ENCODE measurements at places on chromosomes 7 and 10. TPM values are rescaled to one million over a fixed set of nuclear protein-coding genes. Genes with fewer than 3 reads are reported as not detected.

GRCh38 chr7:55214707-55215106, 150.4 kb upstream of the LANCL2 start:
- no peak overlapping the region for H3K4me3 ChIP-seq
- H3K36me3 ChIP-seq = no peaks in the 10 kb centered on the region
- H3K27ac ChIP-seq = no peak overlapping the region
- no peak for DNase-seq
- no peaks in the 10 kb centered on the region for H3K27me3 ChIP-seq

- H3K4me1 ChIP-seq = no peaks in the 10 kb centered on the region
- no peak overlapping the region for H3K4me3 ChIP-seq
- DNase-seq = no peak
- no peaks in the 10 kb centered on the region for H3K27me3 ChIP-seq
These were observed 208.2 kb downstream of the MGMT start for GRCh38 chr10:129675027-129675769.

GRCh38 chr7:54932818-54933543, 85.8 kb upstream of the EGFR start:
- peak overlapping the region; percentile 46 for H3K4me3 ChIP-seq
- H3K27ac ChIP-seq = peak overlapping the region; percentile 6
- no peaks in the 10 kb centered on the region for H3K36me3 ChIP-seq
- H3K27me3 ChIP-seq = no peaks in the 10 kb centered on the region

DNA sequence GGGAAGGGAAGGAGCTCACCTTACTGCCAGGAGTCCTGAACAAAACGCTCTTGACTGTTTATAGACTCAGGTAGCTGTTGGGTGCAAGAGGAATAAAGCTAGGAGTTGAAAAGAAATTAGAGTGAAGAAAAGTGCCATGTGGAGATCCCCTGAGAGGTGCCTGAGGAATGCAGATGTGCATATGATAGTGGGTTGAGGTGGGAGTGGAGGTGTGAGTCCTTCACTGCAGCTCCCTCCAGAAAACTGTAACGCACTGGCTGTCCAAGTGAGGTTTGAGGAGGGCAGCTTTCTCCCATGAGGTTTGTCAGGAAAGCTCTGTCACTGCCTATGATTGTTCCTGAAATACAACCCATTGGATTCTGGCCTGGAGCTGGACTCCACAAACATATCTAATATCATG, 904.8 kb upstream of the POT1 start:
- no peaks in the 10 kb centered on the region for H3K4me1 ChIP-seq
- DNase-seq = no peak
- H3K36me3 ChIP-seq = no peaks in the 10 kb centered on the region

The PLCE1 gene
- 27.4 TPM for polyA plus RNA-seq

- no peaks in the 10 kb centered on the region for H3K27me3 ChIP-seq
- no peak overlapping the region for H3K4me3 ChIP-seq
- peaks cover 17% of the 10 kb centered on the region for H3K4me1 ChIP-seq
- DNase-seq = no peak
These were observed 68.0 kb upstream of the PRR15 start for GRCh38 chr7:29495653-29496052.

DNA sequence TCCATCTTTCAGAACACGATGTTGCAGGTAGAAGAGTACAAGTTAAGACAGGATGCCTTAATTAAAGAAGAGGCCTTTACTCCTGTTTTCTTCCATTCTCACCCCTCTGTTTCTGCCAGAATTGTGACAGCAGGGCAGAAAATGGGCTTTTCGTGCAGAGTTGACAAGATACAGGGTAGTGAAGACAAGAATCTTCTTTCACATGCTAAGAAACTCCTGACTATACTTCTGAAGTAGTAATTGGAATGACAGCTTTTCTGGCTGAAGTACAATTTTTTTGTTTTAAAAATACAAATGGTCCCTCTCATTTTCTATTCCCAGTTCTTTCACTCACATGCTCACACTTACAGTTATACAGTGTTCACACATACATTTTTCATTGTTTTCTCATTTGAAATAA, 22.1 kb downstream of the HDAC9 start:
- H3K27ac ChIP-seq = no peak overlapping the region
- no peak overlapping the region for H3K4me3 ChIP-seq
- no peak for DNase-seq
- no peaks in the 10 kb centered on the region for H3K36me3 ChIP-seq
- H3K27me3 ChIP-seq = no peaks in the 10 kb centered on the region

GRCh38 chr10:53957401-53957800, 843.6 kb downstream of the PCDH15 start:
- H3K36me3 ChIP-seq = no peaks in the 10 kb centered on the region
- no peaks in the 10 kb centered on the region for H3K27me3 ChIP-seq
- H3K27ac ChIP-seq = no peak overlapping the region
- no peak overlapping the region for H3K4me3 ChIP-seq
- H3K4me1 ChIP-seq = no peaks in the 10 kb centered on the region
- no peak for DNase-seq

GRCh38 chr7:41771717-41772116, 68.8 kb upstream of the INHBA start:
- no peaks in the 10 kb centered on the region for H3K27me3 ChIP-seq
- no peak overlapping the region for H3K27ac ChIP-seq
- no peak for DNase-seq
- H3K4me3 ChIP-seq = no peak overlapping the region
- no peaks in the 10 kb centered on the region for H3K4me1 ChIP-seq
- no peaks in the 10 kb centered on the region for H3K36me3 ChIP-seq

DNA sequence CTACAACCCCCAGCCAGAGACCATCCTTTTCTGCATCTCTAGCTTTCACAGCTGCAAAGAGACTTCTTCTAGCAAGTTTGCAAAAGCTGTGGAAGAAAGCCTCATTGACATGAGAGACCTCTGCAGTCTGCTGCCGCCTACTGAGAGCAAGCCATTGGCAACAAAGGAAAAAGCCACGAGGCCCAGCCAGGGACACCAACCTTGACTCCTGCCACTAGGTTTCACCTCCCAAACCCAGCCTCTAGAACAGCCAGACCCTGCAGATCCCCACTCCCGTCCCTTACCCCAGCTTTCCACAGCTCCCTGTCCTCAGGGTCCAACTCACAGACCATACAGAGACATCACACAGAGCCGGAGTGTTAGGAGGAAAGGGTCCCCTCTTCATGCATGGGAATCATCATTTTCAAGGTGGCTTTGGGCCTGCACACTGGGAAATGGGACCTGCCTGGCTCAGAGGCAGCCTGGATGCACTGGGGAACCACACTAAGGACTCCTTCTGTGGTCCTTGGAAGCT, 14.6 kb upstream of the C10orf53 start:
- no peak overlapping the region for H3K27ac ChIP-seq
- no peak for DNase-seq
- no peak overlapping the region for H3K4me3 ChIP-seq
- no peaks in the 10 kb centered on the region for H3K36me3 ChIP-seq
- peaks cover 6% of the 10 kb centered on the region for H3K27me3 ChIP-seq
- peaks cover 5% of the 10 kb centered on the region for H3K4me1 ChIP-seq

DNA sequence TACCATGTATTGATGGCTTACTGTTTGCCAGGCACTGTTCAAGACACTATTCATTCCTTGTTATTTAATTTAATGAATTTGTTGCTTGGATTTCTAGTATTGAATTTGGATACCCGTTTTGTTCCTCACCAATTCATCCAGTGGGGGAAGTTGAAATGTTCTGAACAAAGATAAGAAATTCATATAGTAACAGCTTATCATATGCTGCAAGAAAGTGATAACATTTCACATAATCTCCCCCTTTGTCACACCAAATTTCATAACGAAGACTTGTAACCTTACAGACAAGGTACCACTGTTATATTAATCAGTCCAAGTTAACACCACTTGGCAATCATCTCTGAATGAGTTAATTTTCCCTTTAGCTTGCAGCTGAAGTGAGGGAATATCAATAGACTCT, 42.1 kb downstream of the SCIN start:
- no peaks in the 10 kb centered on the region for H3K27me3 ChIP-seq
- no peak overlapping the region for H3K27ac ChIP-seq
- H3K36me3 ChIP-seq = no peaks in the 10 kb centered on the region
- no peak for DNase-seq
- no peak overlapping the region for H3K4me3 ChIP-seq

DNA sequence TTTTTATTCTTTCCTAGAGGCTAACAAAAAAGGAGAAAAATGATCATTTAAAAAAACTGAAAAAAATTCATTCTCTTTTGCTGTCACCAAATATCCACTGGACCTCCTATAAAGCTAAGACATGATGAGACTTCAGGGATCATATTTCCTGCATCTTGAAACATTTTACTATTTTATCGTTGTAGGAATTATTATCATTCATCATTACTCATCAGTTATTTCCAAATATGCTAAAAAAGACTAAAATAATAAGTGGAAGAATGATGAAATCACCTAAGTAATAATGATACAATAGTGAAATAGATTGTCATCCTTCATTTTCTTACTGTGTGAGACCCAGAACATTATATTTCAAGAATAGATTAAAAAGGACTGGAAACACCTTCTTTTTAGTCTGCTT, 28.3 kb downstream of the TAF3 start:
- H3K4me1 ChIP-seq = no peaks in the 10 kb centered on the region
- H3K4me3 ChIP-seq = no peak overlapping the region
- H3K36me3 ChIP-seq = no peaks in the 10 kb centered on the region

The STK31 gene
- 0.52 TPM for polyA plus RNA-seq

GRCh38 chr7:73823873-73824592, 6.8 kb upstream of the CLDN4 start:
- no peak overlapping the region for H3K4me3 ChIP-seq
- H3K27me3 ChIP-seq = no peaks in the 10 kb centered on the region
- H3K4me1 ChIP-seq = peaks cover 60% of the 10 kb centered on the region
- H3K27ac ChIP-seq = peak overlapping the region; percentile 99
- DNase-seq = no peak
- no peaks in the 10 kb centered on the region for H3K36me3 ChIP-seq

The EPHA1 gene
- 42.5 TPM for polyA plus RNA-seq

The SEMA3E gene
- polyA plus RNA-seq = 0.82 TPM

GRCh38 chr7:33903791-33904680, 1.3 kb upstream of the BMPER start:
- DNase-seq = peak; percentile 12
- peaks cover 4% of the 10 kb centered on the region for H3K4me1 ChIP-seq
- peaks cover 76% of the 10 kb centered on the region for H3K27me3 ChIP-seq
- peak overlapping the region; percentile 49 for H3K27ac ChIP-seq
- no peaks in the 10 kb centered on the region for H3K36me3 ChIP-seq
- peak overlapping the region; percentile 52 for H3K4me3 ChIP-seq

- H3K4me3 ChIP-seq = no peak overlapping the region
- H3K27me3 ChIP-seq = no peaks in the 10 kb centered on the region
- peaks cover 5% of the 10 kb centered on the region for H3K4me1 ChIP-seq
- H3K36me3 ChIP-seq = no peaks in the 10 kb centered on the region
- no peak overlapping the region for H3K27ac ChIP-seq
These were observed 296.1 kb upstream of the FZD8 start for GRCh38 chr10:35938160-35938559.

DNA sequence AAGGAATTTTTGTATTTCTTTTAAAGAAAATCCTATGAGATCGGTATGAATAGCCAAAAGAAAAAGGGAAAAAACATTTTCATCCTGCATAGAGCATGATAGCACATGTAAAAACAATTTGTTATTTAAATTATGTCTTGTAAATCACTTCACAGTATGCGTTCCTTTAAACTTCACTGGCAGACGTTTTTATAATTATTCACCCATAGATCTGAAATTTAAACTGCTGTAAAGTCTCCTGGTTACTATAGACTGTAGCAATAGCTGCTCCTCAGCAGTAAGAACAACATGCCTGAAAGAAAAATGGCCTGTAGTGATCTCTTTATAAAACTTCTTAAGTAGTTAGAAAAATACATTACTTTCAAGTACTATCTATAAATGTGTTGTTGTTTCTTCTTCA, 26.5 kb downstream of the CAPZA2 start:
- H3K36me3 ChIP-seq = peaks cover 21% of the 10 kb centered on the region
- no peak for DNase-seq
- H3K27ac ChIP-seq = no peak overlapping the region
- H3K27me3 ChIP-seq = no peaks in the 10 kb centered on the region
- H3K4me3 ChIP-seq = no peak overlapping the region

DNA sequence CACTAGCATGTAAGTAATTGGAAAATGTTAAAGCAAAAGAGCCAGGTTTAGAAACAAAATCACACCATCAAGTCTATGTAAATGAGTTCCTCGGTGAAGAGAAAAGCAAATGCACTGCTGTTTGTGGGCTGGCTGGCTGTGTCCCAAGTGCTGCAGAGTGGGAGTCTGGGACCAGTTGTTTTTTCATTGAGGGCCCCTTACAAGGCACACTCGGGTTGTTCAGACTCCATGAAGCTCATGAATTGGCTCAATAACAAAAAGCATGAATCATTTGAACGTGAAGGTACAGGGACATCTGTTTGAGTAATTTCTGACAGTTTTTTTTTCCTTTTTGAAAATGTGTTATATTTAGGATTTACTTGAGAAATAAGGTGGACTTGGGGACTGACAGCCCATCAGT, 28.0 kb downstream of the GRK5 start:
- peaks cover 42% of the 10 kb centered on the region for H3K4me1 ChIP-seq
- no peaks in the 10 kb centered on the region for H3K27me3 ChIP-seq
- H3K27ac ChIP-seq = peak overlapping the region; percentile 24
- no peaks in the 10 kb centered on the region for H3K36me3 ChIP-seq
- DNase-seq = no peak

- H3K27ac ChIP-seq = no peak overlapping the region
- no peaks in the 10 kb centered on the region for H3K36me3 ChIP-seq
- no peak overlapping the region for H3K4me3 ChIP-seq
- DNase-seq = no peak
These were observed 173.2 kb downstream of the EBF3 start for GRCh38 chr10:129790715-129791446.

GRCh38 chr7:124768525-124768924, 2.9 kb upstream of the GPR37 start:
- no peak overlapping the region for H3K27ac ChIP-seq
- peaks cover 40% of the 10 kb centered on the region for H3K27me3 ChIP-seq
- H3K4me3 ChIP-seq = no peak overlapping the region
- H3K36me3 ChIP-seq = no peaks in the 10 kb centered on the region

- no peaks in the 10 kb centered on the region for H3K27me3 ChIP-seq
- no peaks in the 10 kb centered on the region for H3K4me1 ChIP-seq
- no peak overlapping the region for H3K4me3 ChIP-seq
- no peaks in the 10 kb centered on the region for H3K36me3 ChIP-seq
- DNase-seq = no peak
These were observed 234.0 kb downstream of the SDHAF3 start for GRCh38 chr7:97351488-97351887.

GRCh38 chr10:20954519-20954918, 57.4 kb upstream of the NEBL start:
- DNase-seq = no peak
- no peaks in the 10 kb centered on the region for H3K27me3 ChIP-seq
- no peak overlapping the region for H3K27ac ChIP-seq
- no peaks in the 10 kb centered on the region for H3K36me3 ChIP-seq
- no peaks in the 10 kb centered on the region for H3K4me1 ChIP-seq
- H3K4me3 ChIP-seq = no peak overlapping the region

GRCh38 chr10:117167346-117167788, 29.3 kb upstream of the VAX1 start:
- peaks cover 99% of the 10 kb centered on the region for H3K27me3 ChIP-seq
- no peak overlapping the region for H3K4me3 ChIP-seq
- peaks cover 12% of the 10 kb centered on the region for H3K4me1 ChIP-seq
- no peak for DNase-seq

GRCh38 chr7:37786741-37787569, 61.4 kb upstream of the NME8 start:
- no peak for DNase-seq
- no peaks in the 10 kb centered on the region for H3K4me1 ChIP-seq
- no peak overlapping the region for H3K4me3 ChIP-seq
- no peak overlapping the region for H3K27ac ChIP-seq
- no peaks in the 10 kb centered on the region for H3K36me3 ChIP-seq
- H3K27me3 ChIP-seq = no peaks in the 10 kb centered on the region

GRCh38 chr7:38863601-38864291, 45.2 kb downstream of the VPS41 start:
- H3K4me1 ChIP-seq = no peaks in the 10 kb centered on the region
- H3K27me3 ChIP-seq = no peaks in the 10 kb centered on the region
- H3K27ac ChIP-seq = no peak overlapping the region
- peaks cover 19% of the 10 kb centered on the region for H3K36me3 ChIP-seq
- peak; percentile 54 for DNase-seq
